Fibroblast of villous mesenchyme (primary cell): ENCODE measurements at places on chromosomes 12 and 14. TPM values are rescaled to one million over a fixed set of nuclear protein-coding genes. Genes with fewer than 3 reads are reported as not detected.

DNA sequence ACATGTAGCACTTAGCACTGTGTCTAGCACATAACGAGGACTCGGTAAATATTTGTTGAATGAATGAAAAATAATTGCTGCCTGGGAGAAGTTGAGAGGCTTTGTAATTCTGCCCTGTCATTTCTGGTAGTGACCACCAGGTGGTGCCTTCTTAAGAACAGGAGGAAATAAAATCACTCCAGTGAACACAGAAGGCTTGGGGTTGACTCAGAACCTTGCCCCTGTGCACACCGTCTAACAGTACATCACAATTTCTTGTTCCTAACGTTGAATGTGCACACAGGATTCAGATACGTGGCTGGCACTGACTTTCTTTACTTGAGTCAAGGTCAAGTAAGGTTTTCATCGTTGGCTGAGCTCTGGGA, 91.8 kb downstream of the RGS6 start:
- DNase-seq, result peak; percentile 13

DNA sequence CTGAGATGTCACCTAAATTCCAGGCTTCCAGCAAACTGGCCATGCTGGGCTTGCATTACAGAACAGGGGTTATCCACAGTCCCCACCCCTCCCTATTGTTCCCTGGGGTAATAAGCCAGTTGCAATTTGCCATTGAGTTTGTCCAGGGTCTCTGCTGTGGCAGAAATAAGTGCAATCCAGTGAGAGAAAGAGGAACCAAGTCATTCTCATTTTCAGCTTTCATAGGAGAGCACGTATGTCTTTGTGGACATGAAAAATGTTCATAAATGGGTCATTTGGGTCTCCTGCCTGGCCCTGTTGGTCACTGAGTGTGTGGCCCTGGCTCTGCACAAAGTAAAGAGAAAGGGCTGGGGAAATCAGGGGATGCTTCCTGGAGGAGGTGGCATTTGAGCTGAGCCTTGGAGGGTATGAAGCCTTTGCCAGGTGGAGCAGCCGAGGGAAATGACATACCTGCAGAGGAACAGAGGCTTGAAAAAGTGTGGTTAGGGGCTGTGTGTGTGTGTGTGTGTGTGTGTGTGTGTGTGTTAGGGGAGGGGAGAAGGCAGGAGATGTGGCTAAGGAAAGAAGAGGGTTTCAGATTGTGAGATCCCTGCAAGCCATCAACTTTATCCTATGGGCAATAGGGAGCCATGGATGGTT, 29.3 kb downstream of the CMKLR1 start:
- DNase-seq, result no peak

- DNase-seq, result no peak
Observed at GRCh38 chr14:22304326-22304725, 284.7 kb downstream of the DAD1 start.

DNA sequence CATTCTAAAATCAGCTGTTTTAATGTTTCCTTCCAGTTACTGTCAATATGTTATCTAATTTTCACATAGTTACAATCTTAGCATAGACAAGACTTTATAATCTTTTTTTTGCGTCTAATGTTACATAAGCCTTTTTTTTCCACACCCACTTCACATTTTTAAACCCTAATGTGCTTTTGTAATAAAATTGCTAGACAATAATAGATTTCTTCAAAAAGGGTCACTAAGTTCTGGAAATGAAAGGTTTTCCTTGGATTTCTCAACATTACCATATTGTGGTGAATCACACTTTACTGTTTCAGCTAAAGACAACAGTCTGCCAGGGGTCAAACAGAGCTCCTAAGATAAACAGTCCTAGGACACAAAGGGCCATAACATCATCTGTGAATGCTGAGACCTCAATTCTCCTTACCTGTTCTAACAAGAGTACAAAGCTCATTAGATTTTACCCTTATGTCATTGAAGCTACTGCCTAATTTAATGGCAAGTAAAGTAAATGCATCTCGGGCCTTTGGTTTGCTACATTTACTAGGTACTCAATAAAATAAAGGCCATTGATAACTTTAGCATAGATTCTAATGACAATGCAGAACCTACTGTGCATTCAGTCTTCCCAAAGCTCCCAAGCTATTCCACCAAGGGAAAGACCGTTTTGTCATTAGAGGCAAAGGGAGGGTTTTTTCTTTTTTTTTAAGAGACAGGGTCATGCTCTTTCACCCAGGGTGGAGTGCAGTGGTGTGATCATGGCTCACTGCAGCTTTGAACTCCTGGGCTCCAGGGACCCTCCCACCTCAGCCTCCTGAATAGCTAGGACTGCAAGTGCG, 111.2 kb upstream of the SLC38A2 start:
- DNase-seq, result peak; percentile 84

GRCh38 chr12:79685068-79685467, 5.7 kb downstream of the PAWR start:
- peak; percentile 50 for DNase-seq

DNA sequence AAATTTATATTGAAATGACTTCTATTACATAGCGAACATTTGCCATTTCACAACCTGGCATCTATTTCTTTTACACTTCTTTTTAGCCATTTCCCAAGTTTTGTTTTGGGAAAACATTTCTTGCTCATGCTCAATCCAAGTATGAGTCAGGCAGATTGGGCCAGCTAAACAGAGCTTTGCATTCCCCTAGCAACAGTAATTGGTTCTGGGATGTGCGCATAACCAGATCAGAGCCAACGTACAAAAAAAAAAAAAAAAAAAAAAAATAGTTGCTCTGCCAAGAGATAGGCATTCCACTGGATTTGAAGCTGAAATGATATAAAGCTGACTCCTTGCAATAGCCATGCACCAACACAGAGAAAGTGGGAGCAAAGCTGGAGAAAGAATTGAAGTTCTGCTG, 37.5 kb downstream of the PLCZ1 start:
- DNase-seq, result peak; percentile 84

GRCh38 chr12:113151655-113152054, 2.1 kb downstream of the CFAP73 start:
- DNase-seq, result no peak

GRCh38 chr12:114918535-114919233, 234.7 kb upstream of the TBX3 start:
- DNase-seq, result peak; percentile 86

UNC119B gene
- 18.7 and 25.0 TPM in 2 replicates for total RNA-seq

BICDL1 gene
- total RNA-seq, result 0.97 and 1.7 TPM in 2 replicates

RPL10L gene
- total RNA-seq, result 0.43 TPM in 1 of 2 replicates, not detected in the other

A2M gene
- 14.7 and 20.9 TPM in 2 replicates for total RNA-seq
